ENCODE measurements at places on chromosomes 1 and 21. TPM values are rescaled to one million over a fixed set of nuclear protein-coding genes. Genes with fewer than 3 reads are reported as not detected.

The SLAMF6 gene
- not detected for total RNA-seq

The TCP10L gene
- total RNA-seq: 0.90 TPM

The SIM2 gene
- 11.7 TPM for total RNA-seq

The KLHL12 gene
- total RNA-seq: 16.8 TPM

The EXTL1 gene
- total RNA-seq: not detected

The DCLRE1B gene
- total RNA-seq: 10.2 TPM

The MPL gene
- total RNA-seq: 0.31 TPM

The CLCA1 gene
- not detected for total RNA-seq

The LCE1E gene
- total RNA-seq: not detected

The SZRD1 gene
- 94.1 TPM for total RNA-seq

The RBM34 gene
- total RNA-seq: 74.5 TPM

The CFAP57 gene
- total RNA-seq: 0.26 TPM

The ERRFI1 gene
- total RNA-seq: 86.0 TPM

The MYCL gene
- total RNA-seq: 1.4 TPM

Measured in A549 treated with RU486 at 1 μM for 4 hours (cell line).